Glutamatergic neuron (in vitro differentiated cells): ENCODE measurements at places on chromosomes 1 and 21. TPM values are rescaled to one million over a fixed set of nuclear protein-coding genes. Genes with fewer than 3 reads are reported as not detected.

DNA sequence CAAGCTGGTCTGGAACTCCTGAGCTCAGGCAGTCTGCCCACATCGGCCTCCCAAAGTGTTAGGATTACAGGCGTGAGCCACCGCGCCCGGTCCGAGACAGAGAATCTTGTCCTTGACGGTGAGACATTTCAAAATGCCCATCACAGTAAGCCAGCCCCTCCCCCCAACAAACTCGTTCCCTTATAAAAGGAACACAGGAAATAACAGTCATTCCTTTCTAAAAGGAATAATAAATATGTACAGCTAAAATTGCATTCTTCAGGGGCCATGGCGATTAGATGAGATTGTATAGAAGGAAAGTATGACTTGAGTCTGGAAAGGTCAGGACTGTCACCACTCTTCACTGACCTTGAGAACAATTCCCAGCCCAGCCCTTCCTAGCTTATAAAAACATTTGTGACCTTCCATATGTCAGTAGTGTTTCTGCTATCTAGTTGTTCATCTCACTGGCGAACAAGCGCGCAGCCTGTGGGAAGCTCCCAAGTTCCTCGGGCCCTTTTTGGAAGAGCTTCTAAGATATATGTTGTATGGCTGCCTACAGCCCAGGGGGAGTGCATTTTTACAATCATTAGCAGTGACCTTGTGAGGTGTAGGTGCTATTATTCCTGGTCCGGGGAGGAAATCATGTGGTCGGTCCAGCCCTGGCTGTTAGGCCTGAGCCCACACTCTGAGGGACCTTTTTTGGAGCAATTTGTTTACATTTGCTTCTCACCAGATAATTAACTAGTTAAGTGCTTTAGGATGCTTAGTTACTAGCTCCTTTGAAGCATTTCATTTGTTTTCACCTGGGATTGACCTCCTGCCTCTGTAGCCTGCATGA lies 8.7 kb downstream of the SZRD1 start:
- H3K27me3 ChIP-seq: peaks cover 5% of the 10 kb centered on the region
- peak overlapping the region; percentile 44 for H3K27ac ChIP-seq
- no peak for DNase-seq

- no peak overlapping the region for H3K27ac ChIP-seq
- DNase-seq: no peak
- no peaks in the 10 kb centered on the region for H3K4me1 ChIP-seq
- no peak overlapping the region for H3K4me3 ChIP-seq
Measured at GRCh38 chr1:191065771-191066170, 588.1 kb upstream of the BRINP3 start.

The FCER1A gene
- not detected for total RNA-seq

DNA sequence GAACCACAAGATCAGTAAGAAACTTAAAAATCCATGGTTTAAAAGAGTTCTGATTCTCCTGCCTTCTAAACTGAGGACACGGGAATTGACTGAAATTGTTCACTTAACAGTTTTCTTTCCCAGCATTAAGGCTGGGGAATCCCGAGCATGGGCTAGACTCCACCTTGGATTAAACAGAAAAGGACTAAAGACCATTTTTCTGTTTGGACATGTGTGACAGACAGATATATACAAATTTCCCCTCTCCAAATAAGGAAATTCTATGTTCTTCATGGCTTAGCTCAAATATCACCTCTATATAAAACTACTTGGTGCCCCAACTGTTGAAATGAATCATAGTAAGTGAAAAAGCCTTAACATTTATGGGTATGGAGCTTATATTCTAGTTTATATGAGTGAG lies 85.0 kb downstream of the UROD start:
- H3K4me3 ChIP-seq: no peak overlapping the region
- no peaks in the 10 kb centered on the region for H3K27me3 ChIP-seq
- peaks cover 3% of the 10 kb centered on the region for H3K4me1 ChIP-seq
- no peaks in the 10 kb centered on the region for H3K36me3 ChIP-seq
- H3K27ac ChIP-seq: no peak overlapping the region
- no peak for DNase-seq
